ENCODE measurements at places on chromosomes 1 and 21. TPM values are rescaled to one million over a fixed set of nuclear protein-coding genes. Genes with fewer than 3 reads are reported as not detected.

Gene SPAG17
- 0.87 TPM for polyA plus RNA-seq

Gene PCSK9
- not detected for polyA plus RNA-seq

DNA sequence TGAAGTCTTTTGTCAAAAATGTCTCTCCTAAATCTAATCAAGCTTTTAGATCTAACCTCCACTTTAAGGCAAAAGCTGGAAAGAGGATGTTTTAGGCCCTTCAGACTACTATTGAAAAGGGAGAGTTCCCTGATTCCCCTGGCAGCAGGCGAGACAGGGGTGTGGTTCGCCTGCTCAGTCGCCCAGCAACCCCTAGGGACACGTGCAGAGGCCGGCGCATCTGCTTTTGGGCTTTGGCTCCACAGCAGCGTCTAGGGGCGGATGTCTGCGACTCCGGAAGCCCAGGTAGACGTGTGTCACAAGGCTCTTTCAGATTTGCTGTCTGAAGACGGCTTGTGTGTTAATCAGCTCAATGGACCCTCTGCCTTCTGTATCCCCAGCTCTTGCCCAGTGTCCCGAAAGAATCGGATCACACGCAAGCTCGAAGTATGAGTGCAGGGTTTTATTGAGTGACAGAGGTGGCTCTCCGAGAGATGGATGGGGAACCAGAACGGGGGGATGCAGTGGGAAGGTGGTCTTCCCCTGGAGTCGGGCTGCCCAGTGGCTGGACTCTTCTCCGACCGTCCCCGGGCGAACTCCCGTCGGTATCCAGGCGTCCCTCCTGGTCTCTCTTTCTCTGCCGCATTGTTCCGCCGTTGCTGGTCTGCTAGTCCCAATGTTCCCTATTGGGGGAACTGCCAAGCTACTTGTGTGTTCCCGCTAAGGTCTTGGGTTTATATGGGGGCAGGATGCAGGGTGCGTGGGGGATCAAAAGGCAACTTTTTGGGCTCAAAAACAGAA is 45.5 kb downstream of the OLFML2B start:
- no peak for DNase-seq

Gene GPR89B
- polyA plus RNA-seq = 2.5 TPM

Gene ACTRT2
- not detected for polyA plus RNA-seq

Gene VCAM1
- polyA plus RNA-seq = not detected

Gene LRRC3
- polyA plus RNA-seq = 0.41 TPM

- no peak for DNase-seq
These were observed 197.3 kb downstream of the MATN1 start for GRCh38 chr1:30525971-30526651.

DNA sequence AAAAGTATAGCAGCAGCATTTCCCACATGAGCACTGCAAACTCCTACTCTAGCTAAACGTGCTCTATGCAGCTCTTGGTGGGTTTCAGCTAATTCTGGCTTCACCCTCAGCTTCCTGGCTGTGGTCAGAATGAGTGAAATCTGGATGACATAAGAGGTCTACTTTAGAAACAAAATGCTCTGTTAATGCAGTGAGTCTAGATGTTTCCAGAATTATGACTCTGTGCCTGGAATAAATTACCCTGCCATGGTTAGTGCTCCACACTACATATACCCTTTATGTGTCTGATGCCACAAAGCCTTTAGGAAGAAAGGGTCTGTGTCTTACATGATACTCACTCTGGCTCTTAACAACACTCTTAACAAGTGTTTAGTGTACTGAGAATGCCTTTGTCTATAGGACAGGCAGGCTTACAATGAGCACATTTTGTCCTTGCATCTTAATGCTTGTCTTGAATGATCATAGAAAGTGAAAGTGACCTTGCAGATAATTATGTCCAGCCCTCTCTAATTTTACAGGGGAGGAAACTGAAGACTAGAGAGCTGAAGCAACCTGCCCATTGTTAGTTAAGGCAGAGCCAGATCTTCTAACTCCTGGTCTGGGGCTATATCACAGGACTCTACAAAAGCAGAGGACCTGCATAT is 9.2 kb downstream of the S100A10 start:
- no peak for DNase-seq

Gene ESRRG
- not detected for polyA plus RNA-seq

DNA sequence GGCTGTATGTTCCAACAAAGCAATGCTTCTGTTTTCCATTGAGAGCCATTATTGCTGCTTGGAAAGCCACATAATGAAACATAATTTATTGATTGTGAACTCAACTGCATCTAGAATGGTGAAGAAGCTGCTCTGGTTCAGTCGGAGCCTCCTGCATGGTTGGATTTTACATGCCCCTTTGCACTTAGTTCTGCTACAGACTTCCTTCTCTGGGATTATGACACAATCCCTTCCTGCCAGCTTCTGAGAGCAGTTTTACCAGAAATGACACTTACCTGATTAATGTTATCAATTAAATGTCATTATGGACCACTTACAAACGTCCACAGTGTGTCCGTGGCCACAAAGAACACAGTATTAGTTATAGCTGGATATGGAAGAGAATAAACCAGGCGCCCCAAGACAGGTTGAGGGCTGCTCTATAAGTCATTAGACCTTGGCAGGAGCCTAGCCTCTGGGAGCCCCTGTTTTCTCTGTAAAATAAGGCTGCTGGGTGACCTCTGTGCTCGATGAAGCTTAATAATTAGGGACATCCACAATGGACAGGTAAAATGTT is 7.0 kb upstream of the CD58 start:
- no peak for DNase-seq

DNA sequence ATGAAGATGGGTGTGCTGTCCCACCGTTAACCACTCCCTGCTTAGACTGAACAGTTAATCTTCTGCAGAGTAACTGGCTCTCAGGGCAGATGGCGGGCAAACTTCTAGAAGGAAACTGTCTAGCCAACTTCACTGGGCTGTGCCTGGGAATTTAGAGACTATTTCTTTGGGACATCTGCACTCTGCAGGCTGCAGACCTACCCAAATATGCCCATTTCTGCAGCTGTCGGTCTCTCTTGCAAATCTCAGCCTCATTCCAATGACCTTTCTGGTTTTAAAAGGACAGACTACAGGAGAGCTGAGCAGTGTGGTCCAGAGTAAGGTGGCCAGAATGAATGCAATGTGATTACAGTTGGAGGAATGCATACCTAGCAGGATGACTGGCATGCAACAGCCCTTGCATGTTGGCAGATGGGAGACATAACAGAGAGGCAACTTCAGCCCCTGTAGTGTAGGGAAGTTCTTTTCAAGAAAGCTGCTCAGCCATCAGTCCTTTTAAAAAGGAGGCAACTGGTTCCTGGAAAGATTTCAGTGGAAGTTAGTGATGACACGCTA is 26.3 kb upstream of the IL20 start:
- DNase-seq = no peak

DNA sequence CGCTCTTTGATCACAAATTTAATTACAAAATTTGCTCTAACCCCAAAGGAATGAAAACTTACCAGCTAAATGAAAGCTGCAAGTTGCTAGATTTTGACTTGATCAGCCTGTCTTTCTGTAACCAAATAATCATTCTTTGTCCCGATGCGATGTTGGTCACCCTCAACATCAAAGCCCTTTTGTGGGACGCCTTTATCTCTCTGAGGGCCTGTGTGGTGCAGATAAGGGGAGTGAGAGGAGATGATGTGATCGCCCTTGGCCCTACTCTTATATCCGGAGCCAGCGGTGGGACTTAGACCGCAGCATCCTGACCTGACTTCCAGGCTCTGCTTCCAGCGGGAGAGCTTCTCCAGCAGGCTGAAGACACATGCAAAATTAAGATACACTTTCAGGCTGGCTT is 19.3 kb upstream of the UMODL1 start:
- no peak for DNase-seq

- DNase-seq = no peak
These were observed 74.3 kb upstream of the IFNAR2 start for GRCh38 chr21:33155422-33155821.

Gene GJC2
- 0.15 TPM for polyA plus RNA-seq

GRCh38 chr1:56222914-56223540 is 356.3 kb downstream of the PLPP3 start:
- DNase-seq = no peak

Gene NID1
- 19.7 TPM for polyA plus RNA-seq

Gene NR5A2
- not detected for polyA plus RNA-seq

DNA sequence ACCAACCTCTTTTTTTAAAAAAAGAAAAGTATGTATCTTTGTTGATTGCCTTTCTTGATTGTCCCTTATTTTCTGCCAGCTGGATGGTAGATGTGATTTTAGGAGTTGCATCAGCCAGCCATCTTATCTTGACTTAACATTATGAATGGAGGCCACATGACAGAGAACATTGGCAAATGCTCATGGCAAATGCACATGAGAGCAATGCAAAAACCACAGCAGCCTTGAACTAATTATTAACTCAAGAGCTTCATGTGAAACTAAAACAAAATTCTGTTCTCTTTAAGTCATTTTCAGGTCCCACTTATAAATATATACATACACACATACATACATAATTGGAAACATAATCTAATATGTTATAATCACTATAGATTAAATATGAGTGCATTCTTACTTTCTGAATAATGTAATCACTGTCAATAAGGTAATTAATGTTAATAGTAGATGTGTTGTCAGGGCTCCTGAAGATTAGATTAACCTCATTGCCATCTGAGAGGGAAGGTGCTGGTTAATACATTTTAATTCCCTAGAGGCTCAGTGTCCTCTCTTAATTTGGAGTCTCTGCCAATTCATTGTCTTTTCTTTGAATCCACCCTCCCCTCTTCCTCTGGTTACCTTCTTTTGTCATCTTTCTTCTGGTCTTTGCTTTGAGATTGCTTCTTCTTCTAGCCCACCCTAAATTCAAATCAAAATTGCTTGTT is 962.2 kb downstream of the ADGRL2 start:
- no peak for DNase-seq

DNA sequence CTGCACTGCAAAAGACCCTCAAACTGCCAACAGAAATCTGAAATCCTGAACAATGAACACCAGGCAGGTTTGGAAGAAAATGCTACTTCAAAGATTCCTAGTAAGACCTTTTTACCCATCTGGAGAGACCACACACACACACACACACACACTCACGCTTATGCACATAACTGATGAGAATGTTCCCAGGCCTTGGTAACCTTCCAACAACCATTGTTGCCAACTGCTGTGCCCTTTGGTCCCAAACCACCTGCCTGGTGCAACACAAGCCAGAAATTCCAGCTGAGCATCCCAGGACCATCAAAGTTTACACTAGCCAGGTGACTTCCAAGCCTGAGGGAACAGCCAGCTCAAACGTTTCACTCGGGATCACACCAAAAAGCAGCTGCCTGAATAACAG is 56.9 kb downstream of the SEC16B start:
- DNase-seq = no peak

Gene CITED4
- polyA plus RNA-seq = 66.0 TPM

Gene BCAN
- polyA plus RNA-seq = not detected

DNA sequence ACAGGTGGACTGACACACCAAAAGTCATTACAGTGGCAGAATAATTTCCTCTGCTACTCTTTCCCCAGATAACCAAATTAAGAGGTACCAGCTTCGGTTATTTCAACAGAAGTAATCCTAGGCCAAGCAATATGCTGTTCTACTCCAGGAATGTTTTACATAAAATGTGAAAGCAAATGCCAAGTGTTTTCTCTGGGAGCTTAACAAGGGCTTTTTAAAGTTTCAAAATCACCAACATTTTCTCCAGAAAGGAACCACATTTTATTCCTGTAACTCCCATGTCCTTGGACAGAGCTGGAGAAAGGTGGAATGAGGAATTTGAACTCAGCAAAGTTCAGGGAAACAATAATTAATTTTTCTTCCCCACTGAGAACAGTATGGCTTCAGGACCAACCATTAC is 27.2 kb downstream of the CNN3 start:
- DNase-seq = no peak
